ENCODE measurements at places on chromosomes 16 and 17.
A peak's percentile ranks its signal among the peaks of the same experiment; 100 is the strongest.

GRCh38 chr16:8712589-8713361 lies 38.4 kb downstream of the ABAT start:
- DNase-seq = no peak

DNA sequence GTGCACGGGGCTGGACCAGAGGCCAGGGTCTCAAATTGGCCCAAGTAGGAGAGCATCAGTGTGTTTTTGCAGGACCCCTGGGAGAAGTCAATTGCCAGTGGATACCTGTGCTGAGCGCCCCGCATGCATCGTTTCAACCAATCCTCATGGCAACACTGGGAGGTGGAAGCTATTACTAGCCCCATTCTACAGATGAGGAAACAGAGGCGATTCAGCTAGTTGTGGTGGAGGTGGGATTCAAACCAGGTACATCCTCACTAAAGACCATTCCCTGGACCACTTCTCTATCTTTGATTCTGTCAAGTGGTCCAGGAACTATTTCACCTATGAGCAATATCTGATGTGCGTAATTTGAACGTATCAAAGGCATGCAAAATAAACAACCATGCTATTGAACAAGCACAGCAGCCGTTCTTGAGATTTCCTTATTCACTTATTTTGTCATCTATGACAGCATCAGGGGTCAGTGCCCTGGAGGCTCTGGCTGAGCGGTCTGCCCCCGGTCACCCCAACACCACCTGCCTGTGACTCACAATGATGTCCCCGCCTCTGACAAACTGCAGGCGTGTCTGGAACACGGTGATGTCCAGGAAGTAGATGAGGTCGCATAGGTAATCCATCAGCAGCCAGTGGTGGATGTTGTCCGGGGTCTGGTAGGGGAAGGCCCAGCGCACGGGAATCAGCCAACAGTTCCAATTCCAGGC lies 54.0 kb downstream of the CNGB1 start:
- DNase-seq = no peak

DNA sequence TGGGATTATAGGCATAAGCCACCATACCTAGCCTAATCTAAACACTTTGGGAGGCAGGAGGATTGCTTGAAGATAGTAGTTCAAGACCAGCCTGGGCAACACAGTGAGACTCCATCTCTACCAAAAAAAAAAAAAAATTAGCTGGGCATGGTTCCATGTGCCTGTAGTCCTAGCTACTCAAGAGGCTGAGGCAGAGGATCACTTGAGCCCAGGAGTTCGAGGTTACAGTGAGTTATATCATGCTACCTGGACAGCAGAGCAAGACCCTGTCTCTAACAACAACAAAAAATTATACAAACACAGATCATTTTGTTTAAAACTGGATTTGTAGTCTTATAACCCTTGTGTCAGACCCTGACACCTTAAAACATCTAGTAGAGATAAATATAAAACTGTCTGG lies 7.7 kb upstream of the C16orf54 start:
- no peak for DNase-seq

- DNase-seq = no peak
Observed at GRCh38 chr17:3335876-3336275, 37.7 kb upstream of the OR3A1 start.

GRCh38 chr17:6439951-6440350 lies 4.3 kb upstream of the PIMREG start:
- DNase-seq = no peak

GRCh38 chr16:70523743-70524398 lies at the start of gene SF3B3:
SF3B3 (plus strand) TSS chr16:70523816; CDS start chr16:70526657, 2,841 bp downstream.
- peak; percentile 42 for DNase-seq

- no peak for DNase-seq
Observed at GRCh38 chr17:7576432-7576937, 3.0 kb upstream of the CD68 start.

DNA sequence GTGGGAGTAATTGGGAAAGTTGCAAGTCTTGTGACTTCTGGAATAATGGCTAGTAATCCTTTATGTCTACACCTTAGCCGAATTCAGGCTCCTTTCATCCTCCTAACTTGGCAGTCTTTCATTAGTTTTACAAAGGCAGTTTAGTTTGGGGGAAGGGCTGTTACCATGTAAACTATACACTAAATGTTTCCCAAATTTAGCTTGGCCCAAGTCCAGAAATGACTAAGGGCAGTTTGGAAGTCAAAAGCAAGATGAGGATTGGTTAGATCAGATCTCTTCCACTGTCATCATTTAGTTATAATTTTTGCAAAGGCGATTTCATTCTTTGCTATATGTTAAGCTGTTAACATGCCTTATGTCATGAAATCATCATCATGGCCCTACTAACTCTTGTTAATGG lies 115.4 kb upstream of the CACNG3 start:
- DNase-seq = no peak

- DNase-seq = no peak
Observed at GRCh38 chr16:69267633-69268032, 43.5 kb upstream of the VPS4A start.

DNA sequence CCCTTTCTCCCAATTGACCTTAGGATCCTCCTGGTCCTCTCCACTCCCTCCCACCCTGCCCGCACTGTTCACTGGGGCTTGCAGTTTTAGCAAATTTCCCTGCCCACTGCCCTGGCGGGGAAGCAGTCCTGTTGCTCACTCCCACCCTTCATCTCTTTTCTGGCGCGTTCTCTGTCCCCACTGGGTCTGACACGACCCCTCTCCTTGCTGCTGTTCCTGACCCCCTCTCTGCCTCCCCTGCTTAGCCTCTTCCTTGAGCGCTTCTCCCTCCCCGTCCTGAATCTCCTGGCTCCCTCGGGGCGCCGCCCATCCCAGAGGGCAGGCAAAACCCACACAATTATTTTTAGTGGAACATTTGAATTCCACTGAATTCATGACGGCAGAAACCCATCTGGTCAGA lies 1796.4 kb downstream of the TP53TG3F start:
- DNase-seq = no peak

DNA sequence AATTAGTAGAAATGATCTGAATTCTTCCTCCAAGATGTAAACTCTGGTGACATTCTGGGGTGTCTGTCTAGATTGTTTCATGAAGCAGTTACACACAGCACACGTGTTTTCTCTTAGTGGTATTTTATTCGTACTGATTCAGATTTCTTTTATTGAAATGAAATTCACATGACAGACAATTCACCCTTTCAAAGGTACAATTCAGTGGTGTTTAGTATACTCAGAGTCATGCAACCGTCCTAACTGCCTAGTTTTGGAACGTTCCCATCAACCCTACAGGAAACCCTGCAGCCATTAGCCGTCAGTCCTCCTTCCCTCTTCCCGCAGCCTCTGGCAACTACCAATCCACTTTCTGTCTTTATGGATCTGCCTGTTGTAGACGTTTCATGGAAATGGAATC lies 8.8 kb downstream of the WFDC1 start:
- DNase-seq = no peak

DNA sequence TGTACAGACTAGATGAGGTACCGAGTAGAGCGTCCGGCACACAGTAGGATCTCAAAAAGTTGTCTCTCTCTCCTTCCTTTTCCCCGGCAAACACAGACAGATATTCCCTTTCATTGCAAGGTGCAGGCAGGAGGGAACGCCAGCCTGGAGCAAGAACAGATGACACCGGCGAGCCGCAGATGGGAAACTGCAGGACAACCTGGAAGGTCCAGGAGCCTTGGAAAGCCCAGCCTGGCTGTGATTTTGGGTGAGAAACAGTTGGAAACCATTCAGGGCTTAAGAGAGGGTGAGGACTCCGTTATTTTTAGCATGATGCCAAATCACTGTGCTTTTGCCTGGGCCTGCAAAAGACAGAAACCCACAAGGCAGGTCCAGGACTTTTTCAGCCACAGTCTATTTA lies 7.3 kb downstream of the CDH11 start:
- no peak for DNase-seq

DNA sequence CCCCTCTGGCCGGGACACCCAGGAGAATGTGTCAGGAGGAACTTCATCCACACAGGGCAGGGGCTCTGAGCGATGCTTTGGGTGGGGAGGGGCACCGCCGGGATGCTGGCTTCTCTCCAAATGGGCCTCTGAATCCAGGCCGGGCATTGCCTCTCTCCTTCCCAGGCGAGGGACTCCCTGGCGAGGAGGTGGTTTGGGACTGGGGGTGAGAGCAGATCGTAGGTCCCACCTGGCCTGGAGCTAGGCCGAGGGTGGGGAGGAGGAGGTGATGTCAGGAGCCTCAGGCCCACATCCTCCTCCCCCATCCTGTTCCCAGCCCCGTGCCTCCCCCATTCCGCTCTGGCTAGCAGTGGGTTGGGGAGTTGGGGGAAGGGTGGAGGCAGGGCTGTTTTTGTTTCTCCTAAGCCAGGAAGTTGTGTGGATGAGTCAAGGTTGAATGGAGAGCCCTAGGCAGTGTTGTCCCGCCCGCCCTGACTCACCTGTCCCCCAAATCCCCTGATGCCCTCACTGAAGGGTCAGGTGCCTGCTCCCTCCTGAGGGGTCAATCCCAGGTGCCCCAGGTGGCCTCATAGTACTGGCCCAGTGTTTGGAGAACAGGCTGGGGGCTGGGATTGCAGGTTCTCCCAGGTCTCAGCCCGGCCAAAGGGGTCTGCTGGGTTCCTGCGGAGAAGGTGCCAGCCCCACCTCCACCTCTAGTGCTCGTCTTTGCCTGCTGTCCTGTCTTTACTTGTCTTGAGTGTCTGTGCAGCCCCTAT lies 2.8 kb downstream of the GRB7 start:
- DNase-seq = no peak

- no peak for DNase-seq
Observed at GRCh38 chr17:60445144-60445543, 22.9 kb downstream of the CHCT1 start.

- DNase-seq = no peak
Observed at GRCh38 chr17:69851736-69852135, 223.3 kb upstream of the KCNJ16 start.

DNA sequence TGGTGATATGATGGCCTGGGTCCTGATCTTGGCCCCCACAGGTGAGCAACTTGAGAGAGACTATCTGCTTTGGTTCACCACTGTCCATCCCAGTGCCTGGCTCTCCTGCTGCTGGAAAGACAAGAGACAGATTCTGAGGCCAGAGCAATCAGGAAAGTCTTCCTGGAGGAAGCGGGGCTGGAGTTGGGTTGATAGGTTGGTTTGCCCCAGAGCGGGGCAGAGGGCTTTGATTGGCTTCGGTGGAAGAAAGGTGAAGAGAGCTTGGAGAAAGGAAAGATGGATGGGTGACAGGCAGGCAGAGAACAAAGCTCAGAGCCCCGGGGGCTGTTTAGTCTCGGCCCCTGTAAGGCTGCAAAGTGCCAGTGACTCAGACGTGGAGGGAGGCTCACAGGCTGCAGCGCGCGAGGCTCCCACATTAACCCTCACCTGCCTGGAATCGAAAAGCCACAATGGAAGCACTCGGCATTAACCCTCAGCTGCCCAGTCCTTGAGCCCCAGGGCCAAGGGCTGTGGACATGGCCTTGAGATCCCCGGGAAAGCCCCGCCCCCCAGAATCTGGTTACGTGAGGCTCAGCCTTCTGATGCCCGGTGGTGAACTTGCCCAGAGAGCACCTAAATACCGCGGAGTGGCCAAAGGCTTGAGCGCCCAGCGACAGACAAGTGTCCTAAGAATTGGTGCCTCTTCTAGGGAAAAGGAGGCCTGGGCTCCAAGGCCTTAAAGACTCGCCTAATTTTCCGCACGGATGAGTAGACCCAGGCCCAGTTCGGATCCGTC lies 996 bp upstream of the CPNE2 start:
- no peak for DNase-seq

DNA sequence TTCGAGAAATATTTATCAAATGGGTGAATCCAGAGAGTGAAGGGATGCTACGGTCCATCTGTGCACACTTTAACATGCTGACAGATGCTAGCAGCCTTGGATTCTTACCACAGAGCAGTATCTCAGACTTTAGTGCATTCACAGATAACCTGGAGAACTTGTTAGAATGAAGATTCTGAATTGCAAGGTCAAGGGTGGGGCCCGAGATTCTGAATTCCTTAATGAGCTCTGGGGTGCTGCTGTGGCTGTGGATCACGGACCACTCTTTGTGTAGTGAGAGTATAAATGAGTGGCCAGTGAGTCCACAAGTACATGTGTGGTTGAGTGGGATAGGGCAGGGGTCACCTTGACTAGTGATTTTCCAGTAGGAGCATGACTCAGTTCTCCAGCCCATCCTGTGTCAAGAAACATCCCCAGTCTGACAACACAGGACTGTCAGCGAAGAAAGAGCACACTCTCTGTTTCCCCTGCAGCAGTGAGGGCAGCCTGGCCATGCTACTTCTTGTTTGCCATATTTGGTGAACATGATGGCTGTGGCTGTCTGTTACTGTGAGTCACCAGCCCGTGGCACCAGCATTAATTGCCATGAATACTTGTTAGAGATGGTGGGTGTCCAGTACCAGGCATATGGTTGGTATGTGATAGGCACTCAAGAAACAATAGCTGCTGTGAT lies 13.0 kb upstream of the SALL1 start:
- no peak for DNase-seq

DNA sequence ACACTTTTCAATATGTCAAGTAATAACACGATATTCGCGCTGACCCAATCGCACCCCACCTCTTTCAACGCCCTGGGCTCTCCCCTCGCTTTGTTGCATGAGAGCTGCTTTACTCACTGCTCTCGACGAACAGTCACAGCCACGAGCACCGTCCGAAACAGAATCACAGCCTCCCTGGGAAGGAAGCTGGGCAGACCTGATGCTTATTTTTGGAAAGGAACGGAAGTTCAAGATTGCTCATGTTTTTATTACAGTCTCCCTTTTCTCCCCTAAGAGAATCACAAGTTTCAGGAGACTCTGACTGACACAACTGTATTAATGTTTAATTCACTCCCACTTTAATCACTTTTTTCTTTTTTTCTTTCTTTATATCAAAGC lies 67.8 kb downstream of the ANKRD11 start:
- DNase-seq = no peak

- no peak for DNase-seq
Observed at GRCh38 chr17:77444984-77445759, 304.4 kb downstream of the SEC14L1 start.

GRCh38 chr16:75263291-75263962 lies 12.0 kb upstream of the BCAR1 start:
- DNase-seq = no peak

GRCh38 chr17:76273445-76274111 lies 8.4 kb downstream of the UBALD2 start:
- DNase-seq = no peak

DNA sequence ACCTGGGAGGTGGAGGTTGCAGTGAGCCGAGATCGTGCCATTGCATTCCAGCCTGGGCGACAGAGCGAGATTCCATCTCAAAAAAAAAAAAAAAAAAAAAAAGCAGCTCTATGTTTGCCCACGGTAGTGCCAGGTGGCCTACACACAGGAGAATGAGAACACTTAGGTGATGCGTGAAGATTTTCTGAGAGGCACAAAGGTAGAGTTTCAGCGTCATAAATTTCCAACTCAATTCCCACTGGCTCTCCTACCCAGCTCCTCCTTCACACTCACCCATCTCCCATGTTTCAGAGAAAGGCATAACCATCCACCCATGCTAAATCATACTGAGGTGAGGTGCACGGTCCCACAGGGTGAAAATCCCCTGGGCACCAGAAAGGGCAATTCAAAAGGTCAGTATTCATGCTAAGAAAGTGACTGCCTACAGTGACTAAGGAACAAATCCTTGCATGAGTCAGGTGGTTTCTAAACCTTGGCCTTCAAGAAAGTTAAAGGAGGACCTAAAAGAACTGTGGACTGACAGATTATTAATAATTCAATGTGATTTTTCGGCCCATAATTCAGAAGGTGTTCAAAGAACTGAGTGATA lies 4.8 kb downstream of the DCAKD start:
- no peak for DNase-seq

All from stimulated activated CD8-positive, alpha-beta memory T cell treated with anti-CD3 and anti-CD28 coated beads, Interleukin-2, amount 100 ng/mL, for 1 hour (primary cell).